ENCODE measurements at places on chromosomes 4 and X.

- no peak for DNase-seq
These were observed 12.7 kb downstream of the PTPN13 start for GRCh38 chr4:86606809-86607208.

DNA sequence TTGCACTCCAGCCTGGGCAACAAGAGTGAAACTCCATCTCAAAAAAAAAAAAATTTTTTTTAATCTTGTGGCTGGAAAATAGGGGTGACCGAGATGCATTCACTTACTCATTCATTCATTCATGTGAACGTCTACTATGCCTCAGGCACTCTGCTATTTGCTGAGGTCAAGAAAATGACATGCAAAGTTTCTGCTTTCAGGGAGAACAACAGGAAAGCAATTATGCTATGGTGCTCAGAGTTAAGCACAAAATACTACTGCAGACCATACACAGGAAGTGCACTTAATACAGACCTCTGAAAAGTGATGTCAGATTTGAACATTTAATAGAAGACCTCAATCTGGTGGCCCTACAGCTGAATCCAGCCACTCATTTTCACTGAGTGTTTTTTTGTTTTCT, 59.6 kb upstream of the DUSP21 start:
- no peak for DNase-seq

DNA sequence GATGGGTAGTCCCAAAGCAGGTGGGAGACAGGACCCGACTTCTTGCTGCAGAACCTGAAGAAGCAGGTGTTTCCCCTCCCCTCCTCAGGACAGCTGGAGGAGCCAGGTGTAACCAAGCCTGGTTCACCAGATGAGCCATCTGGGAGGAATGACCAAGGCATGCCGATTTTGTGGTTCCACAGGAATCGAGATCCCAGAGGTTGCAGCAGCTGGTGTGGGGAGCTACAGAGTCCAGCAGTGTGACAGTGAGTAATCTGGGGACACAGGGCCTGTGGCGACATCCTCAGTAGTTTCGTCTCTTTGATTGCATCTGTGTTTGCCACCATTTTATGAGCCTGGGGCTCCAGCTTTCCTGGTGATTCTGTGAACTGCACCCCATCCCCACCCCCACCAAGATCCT, 2.6 kb upstream of the NDP start:
- DNase-seq = no peak

- DNase-seq = no peak
These were observed 60.4 kb downstream of the NRK start for GRCh38 chrX:105882581-105883275.

- DNase-seq = no peak
These were observed 372.7 kb downstream of the SH2D1A start for GRCh38 chrX:124719060-124719459.

GRCh38 chrX:28586981-28587551, at the start of gene IL1RAPL1:
Gene IL1RAPL1 (plus strand): TSS chrX:28587446.
- no peak for DNase-seq

DNA sequence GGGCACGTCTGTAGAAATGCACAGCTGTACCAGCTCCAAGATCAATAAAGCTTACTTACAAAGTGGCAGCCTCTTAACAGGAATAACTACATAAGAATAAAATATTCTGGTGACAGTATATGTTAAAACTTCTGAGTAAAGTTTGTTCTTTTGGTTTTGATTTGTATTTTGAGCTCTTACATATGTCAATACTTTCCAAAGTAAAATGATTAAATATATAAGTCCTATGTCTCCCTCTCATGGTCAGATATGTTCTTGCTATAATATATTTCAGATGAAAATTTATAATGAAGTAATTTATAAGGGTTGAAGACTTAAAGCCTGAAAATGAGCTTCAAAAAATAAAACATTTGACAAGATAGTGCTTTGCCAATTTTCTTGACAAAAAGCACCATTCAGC, 254.4 kb downstream of the NPFFR2 start:
- DNase-seq = no peak

DNA sequence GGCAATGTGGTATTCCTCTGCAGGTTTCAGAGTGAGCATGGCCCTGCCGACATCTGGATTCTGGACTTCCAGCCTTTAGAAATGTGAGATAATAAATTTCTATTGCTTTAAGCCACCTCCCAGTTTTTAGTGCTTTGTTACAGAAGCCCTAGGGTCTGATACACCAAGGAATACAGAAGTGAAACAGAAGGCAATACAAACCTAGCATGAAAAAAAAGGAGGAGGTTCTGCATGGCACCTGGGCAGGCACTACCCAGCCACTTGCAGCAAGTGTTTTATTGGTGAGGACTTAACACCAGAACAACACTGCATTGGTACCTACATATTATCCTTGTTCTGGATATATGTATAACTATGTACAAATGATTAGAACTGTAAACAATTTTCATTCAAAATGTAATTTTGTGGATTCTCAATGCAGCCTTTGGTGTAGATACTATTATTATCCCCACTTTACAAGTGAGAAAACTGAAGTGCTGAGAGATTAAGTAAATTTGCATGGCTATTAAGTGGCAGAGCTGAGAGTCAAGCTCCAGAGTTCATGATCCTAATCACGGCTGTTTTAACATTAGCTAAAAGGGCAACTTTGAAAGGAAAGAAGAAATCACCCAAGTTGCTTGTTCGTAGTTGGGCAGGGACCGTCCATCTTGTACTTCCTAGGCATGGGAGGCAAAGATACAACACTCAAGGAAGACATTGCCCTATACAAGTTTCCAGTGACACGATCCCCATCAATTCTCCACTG, 71.8 kb downstream of the IL21 start:
- DNase-seq = no peak

DNA sequence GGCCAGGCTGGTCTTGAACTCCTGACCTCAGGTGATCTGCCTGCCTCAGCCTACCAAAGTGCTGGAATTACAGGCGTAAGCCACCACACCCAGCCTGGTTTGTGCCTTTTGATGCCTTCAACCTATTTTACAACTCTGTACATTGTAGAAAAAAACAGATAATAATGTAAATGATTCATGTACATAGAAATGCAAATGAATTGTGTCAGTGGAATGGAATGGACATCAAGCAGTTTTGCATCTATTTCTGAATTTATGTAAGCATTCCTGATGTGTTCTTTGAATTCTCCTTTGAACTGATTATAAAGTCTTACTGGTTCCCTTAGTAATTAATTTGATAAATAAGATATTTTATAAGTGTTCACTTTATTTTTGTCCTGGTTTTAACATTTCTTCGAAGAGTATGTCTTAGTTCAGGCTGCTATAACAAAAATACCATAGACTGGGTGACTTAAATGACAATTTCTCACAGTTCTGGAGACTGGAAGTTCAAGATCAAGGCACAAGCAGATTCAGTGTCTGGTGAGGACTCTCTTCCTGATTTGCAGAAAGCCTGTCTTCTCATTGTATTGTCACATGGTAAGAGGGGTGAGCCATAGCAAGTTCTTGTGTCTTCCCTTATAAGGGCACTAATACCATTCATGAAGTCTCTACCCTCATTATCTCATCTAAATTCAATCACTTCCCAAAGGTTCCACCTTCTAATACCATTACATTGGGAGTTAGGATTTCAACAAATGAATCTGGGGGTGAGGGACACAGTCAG, 162.2 kb upstream of the S100G start:
- no peak for DNase-seq

All from germinal center (tissue), 1 donor.